Renal cortex interstitium (tissue), 15 donors: ENCODE measurements at places on chromosomes 16 and 17.

DNA sequence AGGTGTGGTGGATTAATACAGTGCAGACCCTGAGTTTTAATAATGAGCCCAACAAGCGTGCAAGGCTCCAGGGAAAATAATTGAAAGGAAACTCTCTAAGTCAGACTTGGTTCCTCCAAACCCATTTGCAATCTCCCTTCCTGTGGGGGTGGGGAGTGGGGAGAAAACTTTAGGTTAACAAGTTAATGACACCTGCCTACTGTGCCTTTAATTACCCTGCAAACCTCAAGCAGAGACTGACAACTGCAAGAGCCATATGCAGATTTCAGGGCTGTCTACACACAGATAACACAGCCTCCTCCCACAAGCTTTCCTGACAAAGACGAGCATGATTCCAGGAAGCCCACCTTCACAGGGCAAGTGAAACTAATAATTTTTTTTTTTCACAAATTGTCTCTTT, 359.3 kb downstream of the HS3ST4 start:
- DNase-seq = no peak

GRCh38 chr17:16415031-16415924, at the start of gene TRPV2:
Gene TRPV2 (plus strand): TSS chr17:16415571. CDS start chr17:16417669, 2,098 bp downstream.
- no peak for DNase-seq

DNA sequence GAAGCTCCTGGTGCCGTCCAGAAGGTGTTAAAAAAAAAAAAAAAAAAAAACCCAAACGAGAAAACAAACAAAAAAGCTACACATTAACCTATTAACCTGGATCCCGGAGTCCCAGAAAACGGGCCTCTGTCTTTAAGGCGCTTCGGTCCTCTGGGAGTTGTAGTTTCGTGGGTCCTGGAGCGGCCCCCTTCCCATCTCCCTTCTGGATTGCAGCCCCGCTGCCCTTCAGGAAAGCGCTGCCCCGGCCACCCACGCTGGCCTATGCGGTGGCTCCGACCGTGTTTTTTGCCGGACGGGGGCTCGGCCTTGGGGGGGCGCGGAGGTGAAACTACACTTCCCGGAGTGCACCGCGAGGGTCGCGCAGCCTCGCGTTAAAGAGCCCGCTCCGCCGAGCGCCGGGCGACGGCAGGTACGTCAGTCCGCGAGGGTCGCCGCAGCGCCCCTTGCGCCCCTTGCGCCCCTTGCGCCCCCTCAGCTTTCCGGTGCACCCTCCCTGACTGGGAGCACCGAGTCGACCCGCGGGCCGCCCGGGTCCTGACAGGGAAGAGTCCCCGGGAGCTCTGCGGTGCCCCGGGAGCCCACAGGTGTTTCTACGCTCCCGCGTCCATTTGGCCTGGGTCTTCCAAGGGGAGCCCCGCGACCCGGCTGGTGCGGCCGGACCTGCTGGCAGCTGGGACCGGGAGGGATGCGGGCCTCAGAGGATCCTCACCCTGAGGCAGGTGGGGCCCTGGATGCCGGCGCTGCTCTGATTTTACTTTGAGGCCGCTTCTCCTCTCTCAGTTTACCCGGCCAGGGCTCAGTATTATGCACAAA, at the start of gene FCSK:
TSS of gene FCSK (plus strand) at position 374 of the 813 bp plus-strand sequence. CDS start 8,596 bp downstream, outside the sequence.
- DNase-seq = no peak

GRCh38 chr16:86297866-86298757, 212.2 kb upstream of the FOXF1 start:
- no peak for DNase-seq

DNA sequence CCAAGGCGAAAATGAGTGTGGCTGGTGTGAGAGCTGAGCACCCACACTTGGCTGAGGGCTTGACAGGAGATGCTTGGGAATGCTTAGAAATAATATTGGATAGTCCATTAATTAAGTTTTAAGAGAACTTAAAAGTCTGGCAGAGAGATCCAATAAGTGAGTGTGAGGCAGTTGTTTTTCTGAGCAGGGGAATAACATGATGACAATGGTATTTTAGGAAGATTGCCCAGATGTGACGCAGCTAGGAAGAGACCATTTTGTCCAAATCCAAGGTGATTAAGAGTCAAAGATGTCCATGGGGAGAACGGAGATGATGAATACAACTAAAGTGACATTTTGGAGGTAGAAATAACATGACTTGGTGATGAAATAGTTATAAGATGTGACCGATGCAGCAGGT, 102.8 kb upstream of the AXIN2 start:
- DNase-seq = no peak

- no peak for DNase-seq
Observed at GRCh38 chr17:81532490-81533287, 4.5 kb downstream of the FSCN2 start.

DNA sequence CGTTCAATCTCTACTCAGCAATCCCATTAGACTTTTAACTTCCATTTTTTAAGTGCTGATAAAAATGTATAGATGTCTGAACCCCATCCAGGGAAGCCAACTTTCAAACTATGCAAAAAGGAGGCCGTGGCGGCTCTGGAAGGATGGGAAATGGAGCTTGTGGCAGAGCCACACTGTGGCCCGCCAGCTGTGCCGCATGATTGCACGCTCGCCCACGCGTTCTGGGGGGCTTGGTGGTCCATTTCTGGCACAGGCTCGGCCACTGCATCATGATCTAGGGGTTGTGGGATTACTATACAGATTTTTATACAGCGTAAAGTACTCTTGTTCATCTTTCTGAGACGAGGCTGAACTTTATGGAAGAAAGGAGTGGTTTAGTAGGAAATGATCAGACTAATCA, 57.6 kb downstream of the FOXL1 start:
- DNase-seq = no peak

DNA sequence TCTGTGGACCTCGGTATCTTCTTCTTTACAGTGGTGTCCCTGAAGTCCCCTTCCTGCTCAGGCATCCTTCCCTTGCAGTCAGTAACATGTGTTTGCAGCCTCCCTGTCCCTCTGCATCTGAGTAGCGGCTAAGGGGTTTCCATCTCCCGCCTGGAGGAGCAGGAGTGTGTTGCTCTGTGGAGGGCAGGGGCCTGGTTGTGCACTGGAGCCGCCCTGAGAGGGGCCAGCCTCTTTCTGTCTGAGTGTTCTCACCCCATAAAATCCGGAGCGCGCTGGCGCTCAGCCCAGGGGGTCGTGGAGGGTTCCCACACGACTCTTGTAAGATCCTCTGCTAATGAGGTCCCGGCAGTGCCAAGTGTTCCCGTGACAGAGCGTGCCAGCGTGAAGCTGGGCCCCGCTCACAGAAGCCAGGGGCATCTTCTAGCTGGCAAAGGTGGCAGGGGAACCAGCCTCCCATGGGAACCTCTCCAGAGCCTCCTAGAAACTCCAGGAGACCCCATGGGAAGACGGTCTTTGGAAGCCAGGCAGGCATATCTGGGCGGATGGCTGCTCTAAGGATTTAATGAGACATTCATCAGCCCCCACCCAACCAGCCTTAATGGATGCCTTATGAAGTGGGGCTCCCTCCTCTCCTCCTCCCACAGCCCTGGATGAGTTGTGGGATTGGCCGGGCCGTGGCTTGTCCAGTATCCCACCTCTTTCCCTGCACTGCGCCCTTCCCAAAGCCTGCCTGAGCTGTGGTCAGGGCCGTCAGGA, 91.4 kb upstream of the GSE1 start:
- DNase-seq = peak; percentile 49

DNA sequence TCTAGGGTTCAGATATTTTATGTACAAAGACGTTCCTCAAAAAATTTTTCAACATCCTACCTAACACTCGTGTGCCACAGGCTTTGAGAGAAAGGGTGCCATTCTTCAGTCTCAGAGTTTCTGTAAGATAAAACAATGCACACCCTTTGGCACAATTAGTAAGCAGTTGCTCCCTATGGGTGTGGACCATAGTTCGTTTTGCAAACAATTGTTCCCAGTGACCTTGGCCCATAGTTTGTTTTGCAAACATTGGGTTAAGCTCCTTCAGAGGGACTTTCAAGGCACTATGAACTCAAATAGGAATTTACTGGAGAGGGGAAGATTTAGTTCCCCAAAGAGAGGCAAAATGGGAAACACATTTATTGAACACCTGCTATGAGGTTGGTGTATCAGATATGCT, 220.3 kb upstream of the CA10 start:
- DNase-seq = no peak

GRCh38 chr16:54926166-54926838, 4.4 kb upstream of the IRX5 start:
- DNase-seq = no peak

- no peak for DNase-seq
Observed at GRCh38 chr17:56629531-56630075, 36.1 kb downstream of the NOG start.

- no peak for DNase-seq
Observed at GRCh38 chr16:51766739-51767138, 615.7 kb upstream of the SALL1 start.

DNA sequence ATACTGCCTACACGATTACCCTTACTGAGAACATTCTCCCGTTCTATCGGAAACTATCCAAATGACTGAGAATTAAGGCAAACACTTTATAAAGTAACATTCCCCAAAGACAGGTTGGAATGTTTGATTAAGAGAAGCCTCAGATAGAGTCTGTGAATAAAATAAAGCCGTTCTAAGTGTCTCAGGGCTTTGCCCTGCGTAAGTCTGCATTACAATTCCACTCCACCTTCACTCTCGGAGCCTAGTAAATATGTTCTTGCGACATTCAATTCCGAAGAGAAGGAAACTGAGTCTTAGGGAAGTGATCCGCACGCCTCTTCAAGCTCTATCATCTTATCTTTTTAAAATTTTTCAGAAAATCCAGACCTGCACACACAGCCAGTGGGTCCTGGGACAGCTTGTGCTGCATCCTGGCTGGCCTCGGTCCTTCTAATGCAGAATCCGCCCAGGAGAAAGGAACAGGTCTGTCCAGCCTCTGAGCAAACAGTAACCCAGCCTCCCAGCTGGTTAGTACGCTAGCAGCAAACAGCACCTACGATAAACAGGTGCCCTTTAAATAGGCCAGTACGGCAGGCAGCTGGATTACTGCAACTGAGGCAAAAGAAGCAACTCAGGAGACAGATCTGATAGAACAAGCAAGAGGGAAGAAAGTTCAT, 254.1 kb upstream of the IRX3 start:
- no peak for DNase-seq
